ENCODE measurements at places on chromosomes 4 and X.

DNA sequence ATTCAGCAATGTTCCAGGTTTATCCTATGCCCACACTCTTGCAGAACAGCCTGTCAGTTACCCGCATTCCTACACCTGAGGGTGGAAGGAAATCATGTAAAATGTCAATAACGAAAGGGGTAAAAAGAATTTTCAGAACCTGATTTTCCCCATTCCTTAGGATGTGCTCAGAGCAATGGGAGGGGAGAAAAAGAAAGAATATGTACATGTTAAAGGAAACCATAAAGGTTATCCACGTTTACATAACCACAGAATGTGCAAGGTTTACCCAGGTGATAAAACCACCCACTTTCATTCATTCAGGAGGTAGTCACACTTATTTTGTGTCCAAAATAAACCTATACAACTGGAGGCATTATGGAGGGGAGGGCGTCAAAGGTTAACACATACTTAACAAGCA, 335.5 kb downstream of the ZNF674 start:
- DNase-seq, result no peak

DNA sequence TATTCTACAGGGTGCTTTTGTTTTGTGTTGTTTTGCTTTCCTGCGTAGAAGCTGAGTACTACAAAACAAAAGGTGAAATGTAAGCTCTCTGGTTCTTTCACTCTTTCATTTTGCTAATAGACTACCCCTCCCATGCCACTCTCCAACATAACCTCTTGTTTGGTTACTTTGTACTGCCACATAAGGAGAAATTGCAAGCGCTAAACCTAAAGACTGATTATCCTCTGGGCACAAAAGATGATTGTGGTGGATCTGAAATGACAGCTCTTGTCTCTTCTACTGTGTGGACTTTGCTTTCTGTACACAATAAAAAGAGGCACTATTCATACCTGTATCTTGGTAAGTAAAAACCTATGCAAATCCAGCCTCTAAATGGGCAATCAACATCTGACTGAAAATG, 5.3 kb downstream of the MBNL3 start:
- DNase-seq, result no peak

GRCh38 chrX:121179972-121180371, 132.6 kb downstream of the GLUD2 start:
- no peak for DNase-seq

GRCh38 chr4:174561560-174561959, 39.3 kb upstream of the HPGD start:
- no peak for DNase-seq

GRCh38 chr4:147756417-147756816, 24.5 kb downstream of the ARHGAP10 start:
- no peak for DNase-seq

GRCh38 chr4:79357365-79357764, 31.5 kb upstream of the NAA11 start:
- DNase-seq, result no peak

DNA sequence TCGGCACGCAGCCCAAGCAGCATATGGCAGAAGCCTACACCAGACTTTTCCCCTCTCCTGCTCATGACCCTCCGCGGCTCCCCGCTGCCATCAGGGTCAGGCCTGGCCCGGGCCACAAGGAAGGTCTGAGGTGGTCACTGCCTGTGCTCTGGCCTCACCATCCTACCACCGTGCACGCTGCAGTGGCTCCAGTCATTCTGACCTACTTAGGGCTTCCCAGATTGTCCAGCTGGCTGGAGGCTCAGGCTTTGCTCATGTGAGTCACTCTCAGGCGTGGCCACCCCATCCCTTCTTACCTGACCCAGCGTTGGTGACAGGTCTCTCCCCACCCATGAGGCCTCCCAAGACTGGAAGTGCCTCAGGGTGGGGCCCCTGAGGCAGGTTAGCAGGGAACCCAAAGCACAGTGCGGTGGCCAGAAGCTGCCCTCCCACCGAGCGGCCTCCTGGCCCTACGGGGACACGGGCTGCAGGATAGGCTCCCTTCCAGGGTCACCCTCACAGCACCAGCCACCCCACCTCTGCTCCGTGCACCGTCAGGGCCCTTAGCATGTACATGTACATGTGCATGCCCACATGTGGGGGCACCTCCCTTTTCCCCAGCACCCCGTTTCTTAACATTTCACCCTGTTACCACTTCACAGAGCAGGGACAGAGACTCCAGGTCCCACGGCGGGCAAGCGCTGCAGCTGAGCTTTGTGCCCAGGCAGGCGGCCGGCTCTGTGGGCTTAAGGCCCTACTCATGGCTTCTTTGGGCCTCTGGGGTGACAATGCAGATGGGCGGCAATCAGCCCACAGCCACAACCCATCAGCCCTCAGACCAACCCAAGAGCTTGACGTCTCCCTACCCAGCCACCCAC, 2.2 kb downstream of the TREX2 start:
- no peak for DNase-seq

GRCh38 chrX:123230798-123231197, 46.7 kb downstream of the GRIA3 start:
- no peak for DNase-seq

DNA sequence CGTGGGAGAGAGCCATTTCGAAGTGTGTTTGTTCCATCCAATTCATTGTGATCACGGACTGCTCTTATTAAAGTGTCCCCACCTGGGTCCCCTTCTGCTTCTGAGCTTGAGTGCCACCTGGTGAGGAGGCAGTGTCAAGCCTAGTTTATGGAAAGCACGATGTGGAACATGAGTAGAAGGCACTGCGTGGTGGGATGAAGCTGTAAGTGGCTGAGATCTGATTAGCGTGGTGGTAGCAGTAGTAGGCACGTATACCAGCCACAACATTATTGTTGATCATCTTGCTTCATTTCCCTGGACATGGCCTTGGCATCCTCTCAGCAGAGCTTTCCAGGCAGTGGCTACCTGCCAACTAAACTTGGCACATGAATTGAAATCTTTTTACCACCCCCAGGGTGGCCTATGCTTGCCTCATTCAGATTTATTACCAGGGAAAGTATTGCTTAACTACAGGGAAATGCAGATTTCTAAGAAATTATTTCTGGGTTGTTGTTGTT, 46.4 kb downstream of the GPAT3 start:
- peak; percentile 66 for DNase-seq

DNA sequence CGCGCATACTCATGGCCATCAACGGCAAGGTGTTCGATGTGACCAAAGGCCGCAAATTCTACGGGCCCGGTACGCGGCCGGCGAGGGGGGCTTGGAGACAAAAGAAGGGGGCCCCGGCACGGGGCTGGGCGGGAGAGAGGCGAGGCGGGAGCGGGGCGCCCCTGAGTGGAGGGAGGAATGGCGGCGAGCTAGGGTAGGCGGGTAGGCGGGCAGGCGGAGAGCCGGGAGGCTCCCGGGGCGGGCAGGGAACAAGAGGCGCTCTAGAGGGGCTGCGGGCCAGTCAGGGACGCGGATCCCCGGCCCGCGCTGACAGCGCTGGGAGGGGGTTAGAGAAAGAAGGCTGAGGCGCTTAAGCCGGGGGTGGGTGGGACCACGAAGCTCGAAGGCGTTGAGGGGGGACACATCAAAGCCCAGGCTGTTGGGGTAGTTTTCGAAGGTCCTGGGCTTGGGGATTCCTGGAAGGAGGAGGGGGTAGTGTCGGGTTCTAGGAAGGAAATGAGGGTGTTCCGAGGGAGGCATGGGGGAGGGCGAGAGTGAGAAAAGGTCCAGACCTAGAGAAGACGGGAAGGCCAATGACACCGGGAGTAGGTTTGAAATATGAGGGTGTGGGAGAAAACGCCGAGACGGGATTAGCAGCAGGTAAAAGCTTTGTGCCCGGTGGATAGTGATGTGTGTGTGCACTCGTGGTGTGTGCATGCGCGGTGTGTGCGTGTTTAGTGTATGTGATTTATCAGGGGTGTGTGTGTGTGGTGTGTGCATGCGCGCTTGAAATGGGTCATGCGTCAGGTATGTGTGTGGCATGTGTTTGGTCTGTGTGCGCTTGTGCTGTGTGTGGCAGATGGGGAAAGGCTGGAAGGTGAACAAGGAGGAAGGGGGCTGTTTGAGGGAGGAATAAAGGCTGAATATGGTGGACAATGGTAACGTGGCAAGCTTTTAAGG, 807 bp downstream of the PGRMC1 start:
- peak; percentile 68 for DNase-seq
